ENCODE measurements at places on chromosomes 1 and 21. TPM values are rescaled to one million over a fixed set of nuclear protein-coding genes. Genes with fewer than 3 reads are reported as not detected.

DNA sequence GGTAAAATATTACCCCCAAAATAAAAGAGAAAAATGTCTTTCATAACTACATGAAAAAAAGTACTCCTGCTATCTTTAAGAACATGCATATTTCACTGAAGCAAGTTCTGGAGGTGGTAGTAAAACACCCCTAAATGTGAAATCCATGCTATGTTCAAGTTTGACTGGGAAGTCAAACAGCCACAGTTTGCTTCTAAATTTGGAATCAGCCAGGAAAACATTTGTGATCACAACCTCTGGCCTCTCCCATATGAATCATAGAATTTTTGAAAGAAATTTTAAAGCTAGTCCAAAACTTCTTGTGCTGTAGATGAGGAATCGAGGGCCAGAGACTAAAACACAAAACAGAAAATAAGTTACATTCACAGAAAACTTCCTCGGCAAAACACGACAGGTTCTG lies 6.6 kb downstream of the SORT1 start:
- peaks cover 87% of the 10 kb centered on the region for H3K4me1 ChIP-seq
- no peaks in the 10 kb centered on the region for H3K27me3 ChIP-seq
- no peaks in the 10 kb centered on the region for H3K36me3 ChIP-seq
- peak overlapping the region; percentile 27 for H3K4me3 ChIP-seq

- H3K4me1 ChIP-seq: no peaks in the 10 kb centered on the region
- H3K4me3 ChIP-seq: no peak overlapping the region
- H3K27ac ChIP-seq: no peak overlapping the region
- no peaks in the 10 kb centered on the region for H3K27me3 ChIP-seq
These were observed 368.8 kb upstream of the ADGRL4 start for GRCh38 chr1:79375352-79375751.

GRCh38 chr1:33157131-33157530 lies 24.7 kb downstream of the TRIM62 start:
- H3K4me3 ChIP-seq: no peak overlapping the region
- H3K27ac ChIP-seq: no peak overlapping the region
- H3K4me1 ChIP-seq: peaks cover 8% of the 10 kb centered on the region
- peaks cover 23% of the 10 kb centered on the region for H3K36me3 ChIP-seq

ACTL8 gene
- total RNA-seq: not detected

All from lower lobe of right lung (tissue), 2 donors.